ENCODE measurements at places on chromosomes 3 and 15. TPM values are rescaled to one million over a fixed set of nuclear protein-coding genes. Genes with fewer than 3 reads are reported as not detected.

Gene PLAAT1
- not detected for total RNA-seq

Gene ARRDC4
- 3.8 TPM for total RNA-seq

Gene CFAP20DC
- 0.38 TPM for total RNA-seq

Gene ATP13A5
- total RNA-seq, result not detected

Gene ACAA1
- total RNA-seq, result 71.9 TPM

Gene SH2D7
- not detected for total RNA-seq

Gene KIF7
- total RNA-seq, result 2.1 TPM

Gene SATB1
- 15.1 TPM for total RNA-seq

Gene ADAMTS17
- total RNA-seq, result 3.0 TPM

Gene NEIL1
- 1.3 TPM for total RNA-seq

Gene LRCH3
- total RNA-seq, result 36.5 TPM

Gene CCDC9B
- 15.3 TPM for total RNA-seq

Gene OR5K2
- not detected for total RNA-seq

Gene GPR27
- not detected for total RNA-seq

Gene GOLGA6A
- not detected for total RNA-seq

Gene GUCA1C
- total RNA-seq, result not detected

Gene NOX5
- not detected for total RNA-seq

Gene GPR62
- not detected for total RNA-seq

Gene ADAMTSL3
- total RNA-seq, result not detected

Gene CAMKV
- total RNA-seq, result not detected

Gene ST8SIA2
- not detected for total RNA-seq

Gene POLQ
- total RNA-seq, result 12.4 TPM

Data from HT-29 (cell line).